ENCODE measurements at places on chromosomes 2 and 18.

GRCh38 chr2:62415019-62415431 lies 91.0 kb downstream of the TMEM17 start:
- DNase-seq, result no peak

GRCh38 chr2:71507476-71507875 lies 54.1 kb downstream of the DYSF start:
- DNase-seq, result no peak

- no peak for DNase-seq
These were observed 14.0 kb downstream of the ITM2C start for GRCh38 chr2:230878599-230879188.

DNA sequence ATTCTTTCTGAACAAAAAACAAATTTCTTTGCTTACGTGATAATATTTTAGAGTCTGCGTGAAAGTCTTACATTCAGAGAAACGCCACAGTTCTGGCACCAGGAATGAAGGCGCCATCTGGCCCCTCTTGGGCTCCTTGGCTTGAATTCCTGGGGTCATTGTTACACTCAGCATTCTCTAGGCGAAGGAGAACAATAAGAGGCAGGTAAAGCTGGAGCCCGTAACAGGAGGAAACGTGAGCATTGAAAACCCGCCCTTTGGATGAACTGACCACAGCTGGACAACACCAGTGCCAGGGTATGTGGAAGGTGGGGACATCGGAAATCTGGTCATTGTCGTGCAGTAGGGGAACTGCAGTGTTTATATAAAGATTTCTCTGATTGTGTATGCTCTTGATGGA lies 144.8 kb downstream of the RNF152 start:
- no peak for DNase-seq

DNA sequence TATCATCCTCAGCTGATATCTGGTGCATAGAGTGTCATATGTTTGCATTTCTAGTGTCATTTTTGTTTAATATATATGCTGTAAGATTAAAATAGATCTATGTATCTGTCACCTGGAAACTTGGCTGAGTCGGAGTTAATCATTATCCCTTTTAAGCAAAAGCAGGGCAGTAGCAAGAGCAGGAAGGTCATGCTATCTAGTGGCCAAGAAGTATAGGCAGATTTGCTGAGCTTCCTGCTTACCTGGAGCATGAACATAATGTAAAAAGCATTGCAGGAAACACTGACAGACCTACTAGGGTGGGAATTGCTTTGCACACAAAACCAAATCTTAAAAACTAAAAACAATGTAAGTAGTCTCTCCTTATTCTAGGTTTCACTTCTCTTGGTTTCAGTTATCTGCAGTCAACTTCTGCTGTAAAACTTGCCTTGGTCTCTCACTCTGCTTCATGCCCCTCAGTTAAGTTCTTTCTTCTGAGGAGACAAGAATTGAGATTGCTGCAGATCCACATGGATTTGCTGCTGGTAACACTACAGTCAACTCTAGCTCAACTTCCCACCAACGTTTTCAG lies 295.3 kb downstream of the CDH7 start:
- no peak for DNase-seq

GRCh38 chr2:86223140-86223926 lies 24.1 kb downstream of the MRPL35 start:
- DNase-seq, result no peak

GRCh38 chr2:162333968-162334367 lies 10.0 kb upstream of the GCA start:
- DNase-seq, result peak; percentile 30

DNA sequence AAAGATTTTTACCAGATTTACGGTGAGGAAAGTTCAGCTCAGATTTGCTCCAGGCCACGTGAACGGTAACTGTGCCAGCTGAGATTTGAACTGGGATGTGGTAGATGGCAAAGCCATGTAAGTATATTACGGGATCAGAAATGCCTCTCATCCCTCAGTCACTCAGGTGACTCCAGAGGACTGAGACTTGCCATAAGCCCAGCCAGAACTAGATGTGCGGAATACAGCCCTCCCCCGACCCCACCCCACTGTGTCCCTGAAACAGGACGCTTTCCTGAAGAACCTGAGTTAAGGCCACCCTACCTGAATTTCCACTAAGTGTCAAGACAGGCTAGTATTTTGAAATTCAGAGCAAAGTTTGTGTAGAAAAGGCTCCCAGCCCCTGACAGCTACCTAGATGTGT lies 1.3 kb upstream of the FHL2 start:
- DNase-seq, result no peak

GRCh38 chr2:191245869-191246531 lies 796 bp downstream of the MYO1B start:
- DNase-seq, result peak; percentile 10

DNA sequence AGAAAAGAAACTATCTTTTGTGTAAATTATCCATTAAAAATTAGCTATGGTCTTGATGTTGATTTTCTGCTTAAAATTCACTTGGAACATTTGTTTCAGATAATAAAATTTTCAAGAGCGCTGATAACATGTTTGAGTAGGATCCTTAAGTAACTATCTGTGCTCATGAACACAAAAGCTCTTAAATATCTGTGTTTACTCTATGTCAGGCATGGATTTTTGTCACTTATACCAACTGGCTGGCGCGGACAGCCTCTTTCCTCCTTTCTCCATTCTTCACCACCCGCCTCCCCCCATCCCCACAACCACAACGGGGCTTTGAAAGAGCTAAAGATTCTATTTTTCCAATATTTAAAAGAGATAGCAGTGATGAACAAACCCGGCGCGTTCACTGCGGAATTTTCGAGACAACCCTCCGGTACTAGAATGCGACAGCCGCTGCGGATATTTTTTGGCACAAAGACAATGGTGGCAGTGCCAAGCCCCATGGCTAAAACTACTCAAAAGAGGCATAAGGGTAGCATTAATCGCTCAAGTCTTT lies 181.5 kb downstream of the TCF4 start:
- no peak for DNase-seq

- no peak for DNase-seq
These were observed 279.7 kb downstream of the MEIS1 start for GRCh38 chr2:66714610-66715009.

GRCh38 chr18:6569813-6570212 lies 155.1 kb upstream of the L3MBTL4 start:
- no peak for DNase-seq

DNA sequence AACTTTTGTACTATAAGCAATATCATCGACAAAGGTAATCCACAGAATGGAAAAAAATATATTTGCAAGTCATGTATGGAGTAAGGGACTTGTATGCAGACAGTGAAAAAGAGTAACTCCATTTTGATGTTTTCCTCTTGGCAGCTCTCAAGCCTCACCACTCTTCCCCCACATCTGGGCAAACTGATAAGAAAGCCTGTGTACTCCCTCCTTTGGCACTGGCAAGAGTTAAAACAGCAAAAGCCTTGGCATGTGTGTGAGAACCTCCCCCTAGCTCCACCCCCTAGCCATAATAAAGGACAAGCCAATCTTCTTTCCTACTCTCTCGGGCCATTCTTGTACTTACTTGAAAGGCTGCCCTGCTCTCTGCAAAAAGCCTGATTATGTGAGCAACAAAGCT lies 335.2 kb downstream of the LRATD1 start:
- no peak for DNase-seq

GRCh38 chr18:29378651-29379136 lies 1201.8 kb upstream of the CDH2 start:
- DNase-seq, result no peak

DNA sequence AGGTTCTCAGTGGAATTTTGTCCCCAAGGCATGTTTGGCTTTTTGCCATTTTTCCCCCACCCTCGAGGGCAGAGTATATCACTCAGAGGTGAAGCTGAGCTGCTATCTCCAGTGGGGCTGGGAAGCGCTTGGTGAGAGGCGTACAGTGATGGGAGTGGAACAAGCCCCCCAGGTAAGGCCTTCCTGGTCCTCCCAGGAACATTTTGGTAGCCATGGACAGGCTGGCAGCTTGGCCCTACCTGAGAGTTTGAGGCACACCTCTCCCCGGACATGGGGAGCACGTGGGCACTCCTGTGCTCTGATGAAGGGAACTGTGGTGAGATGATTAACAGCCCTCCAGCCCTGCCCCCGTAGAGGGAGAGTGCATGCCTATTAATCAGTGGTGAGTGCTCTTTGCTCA lies 99.3 kb downstream of the C1QL2 start:
- no peak for DNase-seq

- no peak for DNase-seq
These were observed 695.4 kb upstream of the ID2 start for GRCh38 chr2:7986431-7986830.

- DNase-seq, result no peak
These were observed 47.2 kb downstream of the PRKRA start for GRCh38 chr2:178403671-178404306.

DNA sequence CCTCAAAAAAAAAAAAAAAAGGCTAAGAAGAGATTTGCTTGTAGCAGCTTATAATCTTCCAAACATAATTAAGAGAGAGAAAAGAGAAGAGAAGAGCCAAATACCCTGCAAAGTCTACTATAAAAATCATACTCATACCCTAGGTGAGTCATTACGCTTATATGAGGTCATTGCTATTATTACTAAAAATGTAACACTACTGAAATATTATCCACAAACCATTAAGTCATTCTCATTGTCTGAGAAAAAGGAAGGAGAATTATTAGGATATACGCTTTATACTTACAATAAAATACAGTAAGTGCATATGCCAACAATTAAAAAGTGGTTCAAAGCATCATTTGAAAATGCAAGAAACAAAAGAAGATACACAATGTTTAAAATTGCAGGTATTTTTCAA lies 66.5 kb downstream of the COLEC12 start:
- no peak for DNase-seq

- DNase-seq, result no peak
These were observed 76.8 kb downstream of the ZFP36L2 start for GRCh38 chr2:43149482-43150107.

DNA sequence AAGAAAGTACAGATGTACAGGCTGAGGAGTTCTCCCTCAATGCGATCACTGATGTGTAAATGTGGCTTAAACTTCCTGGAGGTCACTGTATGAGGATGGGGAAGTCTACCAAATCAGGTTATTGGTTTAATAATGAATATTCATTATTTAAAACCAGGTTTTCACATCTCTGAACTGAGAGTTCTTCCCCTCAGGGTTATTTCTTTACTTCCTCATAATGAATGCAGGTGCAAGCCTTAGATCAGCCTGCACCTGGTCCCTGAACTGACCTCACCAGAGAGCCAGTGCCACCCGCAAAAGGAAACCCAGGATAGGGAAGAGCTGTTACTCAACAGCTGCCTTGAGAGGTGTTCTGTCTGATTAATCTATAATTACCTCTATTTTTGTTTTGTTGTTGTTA lies 369.0 kb downstream of the EPHA4 start:
- DNase-seq, result no peak

- no peak for DNase-seq
These were observed 293.1 kb upstream of the ID2 start for GRCh38 chr2:8388781-8389180.

DNA sequence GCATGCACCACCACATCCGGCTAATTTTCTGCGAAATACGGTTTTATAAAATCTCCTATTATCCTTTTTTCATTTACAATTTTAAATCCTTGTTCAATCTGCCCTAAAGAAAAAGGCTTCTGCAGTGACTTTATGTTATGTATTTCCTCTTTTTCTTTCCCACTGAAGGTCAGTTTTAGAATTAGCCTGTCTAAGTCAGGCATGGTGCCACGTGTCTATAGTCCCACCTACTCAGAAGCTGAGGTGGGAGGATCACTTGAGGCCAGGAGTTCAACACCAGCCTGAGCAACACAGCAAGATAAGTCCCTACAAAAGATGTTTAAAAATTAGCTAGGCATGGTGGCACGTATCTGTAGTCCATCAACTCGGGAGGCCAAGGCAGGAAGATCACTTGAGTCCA lies 39.8 kb upstream of the TNFRSF11A start:
- DNase-seq, result no peak

- peak; percentile 43 for DNase-seq
These were observed 212.1 kb upstream of the NCKAP5 start for GRCh38 chr2:133780099-133780996.

DNA sequence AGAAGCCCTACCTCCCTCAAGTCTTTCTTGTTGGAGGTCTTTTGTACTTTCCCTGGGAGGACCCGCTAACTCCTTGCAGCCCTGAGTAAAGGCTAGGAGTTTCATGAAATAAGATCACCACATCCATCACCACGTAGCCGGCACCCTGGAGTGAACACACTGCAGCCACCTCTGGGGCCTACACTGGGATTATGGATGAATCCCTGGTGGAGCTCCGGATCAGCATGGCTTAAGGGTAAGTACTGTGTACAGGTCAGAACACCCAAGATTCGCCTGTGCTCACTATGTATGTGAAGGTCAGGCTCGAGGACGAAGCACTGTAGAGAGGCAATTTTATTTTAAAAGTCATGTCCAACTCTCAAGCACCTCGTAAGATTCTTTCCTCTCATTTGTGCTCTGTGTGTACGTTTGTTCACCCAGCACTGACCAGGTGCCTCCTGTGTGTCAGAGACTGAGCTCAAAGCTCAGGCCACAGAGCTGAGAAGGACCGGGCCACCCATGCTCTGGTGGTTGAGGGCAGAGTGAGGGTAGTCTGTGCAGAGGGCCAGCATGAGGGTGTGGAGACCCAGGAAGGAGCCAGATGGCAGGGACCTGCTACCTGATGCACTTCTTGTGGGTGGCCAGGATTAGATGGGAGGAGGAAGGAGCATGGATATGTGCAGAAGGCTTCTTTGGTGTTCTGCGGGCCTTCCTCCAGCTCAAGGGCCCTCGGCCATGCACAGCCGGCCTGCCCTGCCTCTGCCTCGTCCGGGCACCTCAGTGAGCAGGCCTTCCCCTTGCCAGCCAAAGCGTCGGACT lies 66.7 kb upstream of the TFCP2L1 start:
- no peak for DNase-seq

DNA sequence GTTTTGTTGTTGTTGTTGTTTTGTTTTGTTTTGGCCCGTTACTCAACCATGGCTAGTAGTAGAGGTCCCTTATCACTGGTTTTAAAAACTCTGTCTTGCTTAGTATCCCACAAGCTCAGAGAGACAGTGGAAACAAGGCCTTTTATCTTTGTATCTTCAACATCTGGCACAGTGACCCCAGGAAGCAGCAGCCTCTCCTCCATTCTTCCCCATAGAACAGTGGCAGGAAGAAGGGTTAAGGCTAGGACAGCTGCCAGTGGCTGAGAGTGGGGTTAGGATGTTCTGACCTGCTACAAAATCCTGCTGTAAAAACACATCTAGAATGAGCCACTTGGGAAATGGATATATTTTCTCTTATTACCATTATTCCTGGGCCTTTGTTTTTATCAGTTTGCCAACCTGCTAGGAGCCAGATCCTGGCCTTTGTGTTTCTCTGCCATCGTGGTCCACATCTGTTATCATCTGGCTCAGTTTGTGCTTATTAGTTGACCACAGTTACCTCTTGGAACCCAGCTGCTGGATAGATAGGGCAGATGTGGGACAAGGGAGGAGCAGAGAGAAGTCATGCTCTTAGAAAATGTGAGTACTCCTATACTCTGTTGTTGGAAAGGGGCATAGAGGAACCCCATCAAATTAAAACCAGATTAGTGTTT lies 246.8 kb downstream of the AGPS start:
- no peak for DNase-seq

DNA sequence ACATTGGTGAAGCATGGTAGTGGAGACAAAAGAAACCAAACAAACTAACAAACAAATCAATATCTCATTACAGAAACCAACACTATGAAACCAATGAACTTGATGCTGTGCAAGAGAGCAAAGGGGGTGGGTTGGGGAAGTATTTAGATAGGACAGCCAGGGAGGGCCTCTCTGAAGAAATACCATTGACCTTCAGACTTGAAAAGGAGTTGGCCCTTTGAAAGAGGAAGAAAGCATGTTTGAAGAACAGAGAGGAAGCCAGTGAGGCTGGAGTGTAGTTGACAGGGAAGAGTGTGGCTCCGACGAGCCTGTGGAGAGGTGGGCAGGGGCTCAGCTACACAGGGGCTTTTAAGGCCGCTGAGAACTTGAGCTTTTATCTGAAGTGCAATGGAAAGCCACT lies 151.0 kb upstream of the GATA6 start:
- DNase-seq, result no peak

Measured in activated CD4-positive, alpha-beta T cell treated with anti-CD3 and anti-CD28 coated beads, Interleukin-2, amount 10 ng/mL, durations not matched to agents 7 days and 5 days (primary cell).